ENCODE measurements at places on chromosomes 13 and 19. TPM values are rescaled to one million over a fixed set of nuclear protein-coding genes. Genes with fewer than 3 reads are reported as not detected.

Gene GJA3
- 0.51 TPM for total RNA-seq

Gene MISP3
- 3.3 TPM for total RNA-seq

Gene SOX21
- total RNA-seq, result not detected

Gene IGFL2
- 0.63 TPM for total RNA-seq

Gene FOXA3
- 1.4 TPM for total RNA-seq

Gene ENOX1
- 0.33 TPM for total RNA-seq

Gene ZNF492
- total RNA-seq, result 0.13 TPM

Gene CELF5
- not detected for total RNA-seq

Gene KIR3DL2
- total RNA-seq, result not detected

Gene CNN1
- total RNA-seq, result 84.6 TPM

Gene CEACAM3
- not detected for total RNA-seq

Gene SYCN
- not detected for total RNA-seq

Gene ACP7
- not detected for total RNA-seq

All from mesangial cell (primary cell).